ENCODE measurements at places on chromosomes 1 and 21. TPM values are rescaled to one million over a fixed set of nuclear protein-coding genes. Genes with fewer than 3 reads are reported as not detected.

- peak; percentile 65 for DNase-seq
Observed at GRCh38 chr1:59730759-59731478, 83.8 kb upstream of the HOOK1 start.

- DNase-seq: no peak
Observed at GRCh38 chr1:1348420-1349255, 580 bp downstream of the DVL1 start.

- no peak for DNase-seq
Observed at GRCh38 chr1:173015629-173016028, 35.1 kb downstream of the TNFSF18 start.

DNA sequence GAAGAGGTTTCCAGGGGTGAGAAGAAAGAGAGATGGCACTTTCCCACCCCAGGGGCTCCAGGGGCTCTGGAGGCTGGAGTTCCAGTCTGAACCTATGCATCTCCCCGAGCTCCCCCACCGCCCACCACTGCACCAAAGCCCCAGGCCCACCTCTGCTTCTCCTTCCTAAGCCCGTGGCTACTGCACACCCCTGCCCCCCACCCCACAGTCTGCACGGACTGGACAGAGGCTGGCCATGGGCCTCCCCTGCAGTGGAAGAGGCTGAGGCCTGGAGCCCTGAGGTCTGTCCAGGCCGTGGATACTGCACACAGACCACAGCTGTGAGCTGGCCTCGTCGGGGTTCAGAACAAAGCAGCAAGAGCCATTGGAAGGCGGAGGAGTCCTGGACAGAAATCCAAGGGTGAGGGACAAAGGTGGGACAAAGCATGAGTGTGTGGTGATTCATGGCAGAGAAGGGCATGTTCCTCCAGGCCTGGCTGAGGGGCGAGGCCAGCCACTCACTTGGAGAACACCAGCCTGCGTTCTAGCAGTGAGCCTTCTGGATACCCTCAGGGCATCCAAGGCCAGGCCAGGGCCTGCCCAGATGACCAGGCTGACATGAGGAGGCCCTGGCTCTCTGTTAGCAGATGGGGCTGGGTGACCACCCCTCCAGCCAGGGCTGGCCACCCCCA, 244.8 kb upstream of the VAMP3 start:
- DNase-seq: no peak

DNA sequence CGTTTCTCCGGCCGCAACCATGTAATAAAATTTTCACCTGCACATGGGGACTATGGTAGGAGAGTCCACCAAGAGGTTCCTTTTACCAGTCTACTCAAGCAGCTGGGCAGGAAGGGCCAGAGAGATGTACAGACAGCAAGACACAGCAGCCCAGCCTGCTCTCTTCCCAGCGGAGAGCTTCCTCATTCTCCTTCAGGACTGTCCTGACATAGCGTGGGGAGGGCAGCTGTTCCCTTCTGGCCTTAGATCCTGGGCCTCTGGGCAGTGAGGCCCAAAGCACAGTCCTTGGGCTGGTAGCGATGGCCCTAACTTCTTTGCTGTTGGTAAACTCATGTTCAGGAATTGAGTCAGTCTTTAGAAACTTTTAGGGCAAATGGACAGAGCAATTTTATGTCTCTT, 89.1 kb downstream of the BCAR3 start:
- DNase-seq: no peak

DNA sequence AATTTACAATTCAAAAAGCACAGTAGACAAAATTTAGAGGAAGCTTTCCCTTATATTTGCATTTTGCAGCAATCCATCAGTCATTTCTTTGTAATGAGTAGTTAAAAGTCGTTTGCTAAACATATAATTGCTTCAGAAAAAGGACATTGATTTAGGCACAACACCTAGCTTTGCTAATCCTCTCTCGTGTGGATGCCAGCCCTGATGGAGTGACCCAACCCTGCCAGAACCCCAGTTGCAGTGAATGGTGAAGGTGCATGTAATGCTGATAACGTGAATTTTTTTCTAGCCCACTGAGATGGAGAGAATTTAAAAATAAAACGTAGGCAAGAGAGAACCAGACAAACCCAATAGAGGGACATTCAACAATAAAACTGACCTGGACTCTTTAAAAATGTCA, 263.4 kb downstream of the GRIK1 start:
- no peak for DNase-seq

GRCh38 chr1:201841265-201841912, 12.4 kb downstream of the IPO9 start:
- no peak for DNase-seq

- no peak for DNase-seq
Observed at GRCh38 chr1:222761083-222761482, 24.1 kb downstream of the FAM177B start.

GRCh38 chr1:226201029-226201593, 14.6 kb upstream of the ACBD3 start:
- DNase-seq: no peak

- no peak for DNase-seq
Observed at GRCh38 chr1:221794935-221795334, 53.0 kb upstream of the DUSP10 start.

DNA sequence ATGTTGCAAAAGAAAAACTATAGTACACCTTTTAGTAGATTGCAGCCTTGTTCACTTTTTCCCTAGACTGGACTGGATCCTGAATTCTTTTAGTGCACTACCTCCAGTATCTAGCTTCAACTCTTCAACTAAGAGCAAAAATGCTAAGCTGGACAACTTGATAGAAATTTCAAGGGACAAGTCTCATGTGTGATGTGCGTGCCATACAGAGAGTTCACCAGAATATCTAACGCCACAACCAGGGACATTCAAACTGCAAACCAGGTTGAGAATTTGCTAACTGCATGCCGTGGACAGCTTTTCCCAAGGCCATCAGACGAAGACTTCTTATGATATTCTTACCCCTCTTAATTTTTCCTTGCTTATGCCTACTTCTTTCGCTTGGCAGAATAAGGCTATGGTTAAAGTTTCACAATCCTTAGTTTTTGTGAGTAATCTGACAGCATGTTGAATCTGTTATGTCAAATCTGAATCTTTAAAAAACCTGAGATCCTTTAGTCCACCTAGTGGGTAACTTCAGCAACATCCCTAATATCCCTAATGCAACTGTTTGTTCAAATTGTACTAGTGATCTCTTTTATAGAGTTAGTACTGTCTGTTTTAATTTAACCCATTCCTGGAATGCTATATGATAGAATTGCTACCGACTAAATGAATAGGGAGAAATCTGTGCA, 66.4 kb downstream of the DDAH1 start:
- no peak for DNase-seq

- no peak for DNase-seq
Observed at GRCh38 chr1:54929700-54930099, 42.7 kb upstream of the DHCR24 start.

DNA sequence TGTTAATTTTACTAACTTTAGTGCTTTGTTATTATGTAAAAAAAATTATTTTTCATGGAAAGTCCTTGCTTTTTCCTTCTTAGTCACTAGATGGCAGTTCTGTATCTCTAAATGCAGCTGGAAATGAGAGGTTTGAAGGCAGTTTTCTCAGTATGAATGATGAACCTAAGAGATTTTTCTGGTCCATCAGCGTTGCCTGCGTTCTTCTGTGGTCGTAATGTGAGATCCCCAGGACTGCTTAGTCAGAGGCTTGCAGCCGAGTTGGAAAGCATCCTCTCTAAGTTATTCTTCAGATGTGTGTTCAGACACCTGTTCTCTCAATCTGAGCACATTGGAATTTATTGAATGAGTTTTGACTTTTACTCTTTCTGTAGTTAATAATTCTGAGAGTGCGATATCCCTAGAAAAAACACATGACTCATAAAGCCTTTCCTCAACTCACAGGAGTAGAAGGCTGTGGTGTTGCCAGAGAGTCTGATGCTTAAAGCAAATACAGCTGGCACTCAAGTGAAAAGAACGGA, 99.3 kb downstream of the FMN2 start:
- no peak for DNase-seq

DNA sequence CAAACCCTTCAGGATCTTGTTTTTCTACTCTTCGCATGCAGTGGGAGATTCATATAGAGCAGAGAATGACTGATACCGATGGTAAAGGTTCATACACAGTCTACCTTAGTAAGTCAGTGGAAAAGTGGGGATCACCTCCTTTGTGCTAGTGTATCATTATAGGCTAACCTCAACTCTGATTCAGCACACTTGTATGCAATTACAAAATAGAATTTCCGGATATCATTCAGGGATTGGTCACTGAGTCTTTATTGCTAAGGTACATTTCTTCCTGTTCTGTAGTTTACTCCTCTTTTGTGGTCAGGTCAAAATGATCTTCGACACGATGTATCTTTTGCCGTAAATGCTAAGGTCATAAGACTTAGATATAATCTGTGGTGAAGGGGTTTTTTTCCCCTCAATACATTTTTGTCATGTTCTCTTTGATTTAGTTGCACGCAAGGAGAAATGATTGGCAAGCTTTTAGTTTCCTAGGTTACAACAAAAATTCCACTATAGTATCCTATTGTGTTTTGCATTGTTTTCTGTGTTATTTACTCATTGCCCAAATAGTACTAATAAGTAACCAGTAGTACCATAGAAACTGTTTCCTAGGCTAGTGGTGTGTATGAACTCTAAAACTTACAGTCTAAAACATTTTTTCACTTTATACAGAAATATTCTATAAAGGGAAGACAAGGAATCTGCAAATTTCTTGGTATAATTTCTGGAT, 35.7 kb upstream of the PLA2G4A start:
- DNase-seq: no peak

GRCh38 chr1:117094841-117095604, 26.5 kb downstream of the TRIM45 start:
- no peak for DNase-seq

GRCh38 chr1:90486134-90486824, 230.8 kb downstream of the BARHL2 start:
- no peak for DNase-seq

- DNase-seq: no peak
Observed at GRCh38 chr1:65995336-65995735, 202.6 kb downstream of the PDE4B start.

DNA sequence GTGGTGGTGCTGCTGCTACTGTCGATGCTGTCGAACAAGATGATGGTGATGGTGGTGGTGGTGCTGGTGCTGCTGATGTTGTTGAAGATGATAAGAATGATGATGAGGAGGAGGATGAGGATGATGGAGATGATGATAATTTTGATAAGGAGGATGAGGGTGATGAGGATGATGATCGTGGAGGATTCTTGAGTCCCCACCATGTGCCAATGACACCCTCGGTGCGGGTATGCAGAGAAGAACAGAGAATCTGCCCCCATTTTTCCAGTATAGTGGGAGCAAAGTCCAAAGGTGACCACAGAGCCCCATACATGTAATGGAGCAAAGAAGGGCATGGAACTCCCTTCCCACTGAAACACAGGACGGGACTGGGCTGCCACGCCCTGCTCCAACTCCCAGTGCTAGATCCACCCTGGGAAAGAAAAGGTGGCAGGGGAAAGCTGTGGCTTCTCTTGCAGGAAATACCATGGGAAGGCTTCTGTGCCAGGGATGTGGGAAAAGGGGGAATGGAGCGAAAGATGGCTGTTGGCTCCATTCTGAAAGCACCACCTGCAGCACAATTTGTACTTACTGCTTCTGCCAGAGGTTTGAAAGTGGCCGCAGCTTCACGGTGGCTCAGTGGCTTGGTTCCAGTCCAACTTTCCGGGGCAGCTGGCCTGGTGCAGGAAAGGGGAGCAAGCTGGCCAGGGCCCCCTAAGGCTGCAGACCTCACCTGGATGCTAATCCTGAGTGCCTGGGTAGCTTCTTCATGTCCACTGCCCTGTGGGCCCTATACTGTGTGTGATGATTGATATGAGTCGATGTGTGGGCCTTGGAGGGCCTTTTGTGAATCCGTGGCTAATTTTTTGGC, 387.2 kb upstream of the VAMP3 start:
- peak; percentile 35 for DNase-seq

DNA sequence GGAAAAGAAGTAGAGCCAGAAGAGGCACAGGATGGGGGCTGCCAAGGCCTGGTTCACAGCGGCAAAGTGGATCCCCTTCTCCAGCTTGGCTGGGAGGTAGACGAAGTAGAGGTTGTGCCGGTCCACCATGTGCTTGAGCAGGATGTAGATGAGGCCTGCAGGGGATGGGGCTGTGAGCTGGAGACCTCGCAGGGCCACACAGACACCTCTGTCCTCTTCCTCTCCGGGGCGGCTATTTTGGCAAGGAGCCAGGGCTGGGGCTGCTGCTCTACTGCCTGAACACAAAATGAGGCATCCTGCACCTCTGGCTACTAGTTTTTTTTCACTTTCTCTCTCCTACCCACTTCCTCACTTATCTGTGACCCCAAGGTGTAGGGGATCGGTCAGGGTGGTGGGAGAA, 32.3 kb downstream of the TMEM63A start:
- DNase-seq: no peak

DNA sequence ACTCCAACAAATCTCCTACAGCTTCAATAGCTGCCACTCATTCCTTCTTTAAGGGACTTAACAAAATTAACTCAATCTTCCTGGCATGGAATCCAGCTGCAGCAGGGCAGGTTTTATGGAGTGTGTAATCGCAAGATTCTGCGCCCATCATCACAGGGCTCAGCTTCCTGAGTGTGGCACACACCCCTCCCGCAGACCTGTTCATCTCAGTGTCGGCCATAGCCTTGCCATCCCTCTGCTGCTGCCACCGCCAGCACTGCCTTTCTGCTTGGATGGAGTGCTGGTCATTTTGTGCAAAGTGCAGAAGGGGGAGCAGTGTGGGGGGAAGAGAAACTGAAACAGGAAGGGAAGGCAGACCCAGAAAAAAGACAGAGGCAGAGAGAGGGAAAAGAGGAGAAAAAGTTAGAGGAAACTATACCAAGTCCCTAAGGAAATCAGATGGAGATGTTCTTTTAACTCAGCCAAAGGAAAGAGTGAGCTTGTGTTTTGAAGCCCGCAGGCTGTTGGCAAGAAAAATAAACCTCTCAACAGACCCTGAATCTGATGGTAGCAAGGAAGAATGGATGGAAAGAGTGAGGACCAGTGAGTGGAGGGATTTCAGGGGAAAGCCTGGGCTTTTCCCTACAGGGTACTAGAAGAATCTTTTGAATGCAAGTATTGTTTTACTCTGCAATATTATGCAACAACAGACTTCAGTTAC, 324.2 kb downstream of the SEC16B start:
- no peak for DNase-seq

- DNase-seq: no peak
Observed at GRCh38 chr1:22763487-22764200, 53.0 kb downstream of the EPHB2 start.

- DNase-seq: no peak
Observed at GRCh38 chr1:87346130-87346814, 17.6 kb downstream of the LMO4 start.

GRCh38 chr21:37060296-37060695, 12.6 kb downstream of the PIGP start:
- DNase-seq: no peak

MIA3 gene
- total RNA-seq: 71.9 TPM

NBPF10 gene
- total RNA-seq: 4.2 TPM

OR2L8 gene
- not detected for total RNA-seq

CELA2B gene
- not detected for total RNA-seq

UBASH3A gene
- total RNA-seq: 1.4 TPM

S100A7 gene
- not detected for total RNA-seq

IL10 gene
- 0.68 TPM for total RNA-seq

S100A9 gene
- 151 TPM for total RNA-seq

SLC45A3 gene
- 3.7 TPM for total RNA-seq

FMO5 gene
- 8.4 TPM for total RNA-seq

CHODL gene
- total RNA-seq: 1.1 TPM
